Epithelial cell of proximal tubule (primary cell): ENCODE measurements at places on chromosomes 3 and 15.
A peak's percentile ranks its signal among the peaks of the same experiment; 100 is the strongest.

- no peak for DNase-seq
Measured at GRCh38 chr15:80563372-80563997, 131.6 kb upstream of the ABHD17C start.

DNA sequence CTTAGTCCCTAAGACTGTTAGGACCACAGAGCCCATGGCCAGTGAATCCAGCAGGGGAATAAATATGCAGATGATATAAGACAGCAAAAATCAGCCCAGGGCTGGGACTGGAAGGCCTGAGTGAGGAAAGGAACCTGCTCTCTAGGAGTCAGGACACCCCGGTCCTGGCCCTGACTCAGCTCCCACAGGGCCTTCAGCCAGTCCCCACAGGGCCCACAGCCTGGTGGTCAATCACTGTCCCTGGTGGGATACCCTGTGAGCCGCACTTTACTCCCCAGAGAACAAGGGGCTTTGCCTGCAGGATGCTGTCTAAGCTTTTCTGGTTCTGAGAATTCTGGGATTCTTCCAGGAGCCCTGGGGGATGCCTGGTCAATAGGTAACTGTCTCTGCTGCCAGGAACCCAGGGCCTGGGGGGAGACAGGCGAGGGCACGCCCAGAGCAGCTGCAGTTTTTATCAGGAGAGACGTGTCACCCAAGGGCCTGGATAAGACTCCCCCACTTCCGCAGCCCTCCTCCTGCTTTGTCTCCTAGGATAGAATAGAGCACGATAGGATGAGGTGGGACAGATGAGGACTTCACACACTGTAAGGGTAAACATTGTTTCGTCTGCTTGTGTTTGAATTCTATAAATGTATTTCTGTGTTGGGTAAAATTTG, 49.5 kb upstream of the MCF2L2 start:
- no peak for DNase-seq

GRCh38 chr15:66629817-66630576, 64.2 kb upstream of the LCTL start:
- DNase-seq = no peak

- peak; percentile 83 for DNase-seq
Measured at GRCh38 chr3:39146611-39147591, 6.5 kb downstream of the CSRNP1 start.

DNA sequence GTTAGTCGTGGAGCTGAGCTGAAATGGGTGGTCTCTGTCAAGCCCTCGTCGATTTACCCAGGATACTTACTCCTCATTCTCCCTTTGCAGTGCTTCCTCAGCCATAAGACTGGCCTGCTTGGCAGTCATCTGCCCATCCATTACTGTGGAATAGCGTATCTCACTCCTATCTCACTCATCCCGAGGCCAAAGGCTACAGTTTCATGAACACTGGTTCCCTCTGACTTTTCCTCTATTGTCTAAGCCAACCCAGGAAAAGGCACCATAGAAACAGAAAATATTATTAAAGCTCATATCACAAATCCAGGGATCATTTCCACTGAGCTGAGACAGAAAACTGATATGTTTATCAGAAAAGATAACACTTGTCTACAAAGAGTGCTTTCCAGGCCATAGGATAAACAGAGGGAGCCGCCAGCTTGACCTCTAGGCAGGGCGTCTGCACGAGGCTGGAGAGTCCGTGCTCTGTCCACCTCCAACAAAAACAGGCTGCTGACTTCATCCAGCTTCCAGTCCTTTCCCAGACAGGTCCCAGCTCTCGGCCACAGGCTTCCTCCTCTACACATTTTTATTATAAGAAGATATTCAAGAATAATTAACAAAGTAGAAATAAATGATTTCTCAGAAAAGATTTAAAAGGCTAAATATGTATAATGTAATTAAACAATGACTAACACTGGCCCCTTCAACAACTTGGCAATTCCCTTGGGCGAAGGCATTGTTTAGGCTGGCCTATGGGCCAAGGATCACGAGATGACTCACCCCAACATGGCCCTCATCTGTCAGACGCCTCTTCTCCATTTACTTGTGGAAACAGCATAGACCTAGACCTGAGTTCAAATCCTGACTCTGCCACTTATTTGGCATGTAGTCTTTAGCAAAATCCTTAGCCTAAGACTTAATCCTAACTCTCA, 27.4 kb upstream of the BOC start:
- no peak for DNase-seq

GRCh38 chr3:153350420-153350819, 188.4 kb downstream of the RAP2B start:
- no peak for DNase-seq

GRCh38 chr3:23824699-23825444, 19.1 kb downstream of the UBE2E1 start:
- DNase-seq = no peak

DNA sequence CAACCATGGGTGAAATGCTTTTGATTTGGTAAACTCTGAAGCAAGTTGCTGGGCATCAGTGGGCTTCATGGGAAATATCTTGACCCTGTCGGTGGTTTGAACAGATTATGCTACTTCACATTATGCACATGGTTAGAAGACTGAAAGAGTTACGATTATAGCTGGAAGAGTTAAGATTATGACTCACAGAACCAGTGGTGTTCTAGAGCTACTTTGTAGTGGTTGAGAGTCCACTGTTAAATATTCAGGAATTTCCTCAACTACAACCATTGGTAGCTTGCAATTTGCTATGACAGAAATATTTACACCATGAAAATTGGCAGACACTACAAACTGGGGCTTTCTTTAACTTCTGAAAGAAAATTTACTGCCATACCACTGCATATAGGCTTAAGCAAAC, 99.3 kb downstream of the GADL1 start:
- no peak for DNase-seq

DNA sequence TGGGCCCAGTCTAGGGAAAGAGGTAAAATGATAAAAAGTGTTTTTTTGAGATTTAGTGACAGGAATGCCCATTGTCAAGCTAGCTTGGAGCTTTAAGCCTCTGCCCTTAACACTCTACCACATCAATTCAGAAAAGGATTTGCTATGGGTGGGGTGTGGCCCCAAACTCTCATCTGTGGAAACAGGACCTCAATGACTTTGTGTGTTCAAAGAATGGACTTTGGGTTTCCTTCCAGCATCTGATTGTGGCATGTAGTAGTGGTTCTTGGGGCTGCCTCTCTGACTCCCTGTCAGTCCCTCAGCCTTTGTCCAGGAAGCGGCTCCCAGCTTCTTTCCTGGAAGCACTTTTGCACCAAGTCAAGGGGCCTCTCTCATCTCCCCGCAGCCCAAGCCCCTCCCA, 56.1 kb downstream of the CCNL1 start:
- DNase-seq = no peak

GRCh38 chr3:3628676-3629328, 170.4 kb upstream of the LRRN1 start:
- DNase-seq = no peak

DNA sequence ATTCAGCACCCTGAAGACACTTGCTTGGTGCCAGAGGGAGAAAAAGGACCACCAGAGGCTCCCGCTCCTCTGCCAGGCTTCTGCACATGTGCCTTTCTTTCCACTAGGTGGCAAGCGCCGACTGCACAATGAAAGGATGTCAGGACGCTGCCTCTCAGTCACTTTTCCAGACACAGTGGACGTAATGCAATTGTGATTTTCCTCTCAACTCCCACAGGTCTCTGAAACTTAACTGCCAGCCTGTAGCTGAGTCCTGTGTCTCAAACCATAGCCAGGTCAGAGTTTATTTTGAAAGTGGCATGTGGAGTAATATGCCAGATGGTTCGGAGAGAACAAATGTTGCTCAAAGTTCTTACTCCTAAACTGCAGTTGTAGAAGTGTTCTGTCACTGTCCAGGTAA, 162.9 kb downstream of the ITPR1 start:
- no peak for DNase-seq

DNA sequence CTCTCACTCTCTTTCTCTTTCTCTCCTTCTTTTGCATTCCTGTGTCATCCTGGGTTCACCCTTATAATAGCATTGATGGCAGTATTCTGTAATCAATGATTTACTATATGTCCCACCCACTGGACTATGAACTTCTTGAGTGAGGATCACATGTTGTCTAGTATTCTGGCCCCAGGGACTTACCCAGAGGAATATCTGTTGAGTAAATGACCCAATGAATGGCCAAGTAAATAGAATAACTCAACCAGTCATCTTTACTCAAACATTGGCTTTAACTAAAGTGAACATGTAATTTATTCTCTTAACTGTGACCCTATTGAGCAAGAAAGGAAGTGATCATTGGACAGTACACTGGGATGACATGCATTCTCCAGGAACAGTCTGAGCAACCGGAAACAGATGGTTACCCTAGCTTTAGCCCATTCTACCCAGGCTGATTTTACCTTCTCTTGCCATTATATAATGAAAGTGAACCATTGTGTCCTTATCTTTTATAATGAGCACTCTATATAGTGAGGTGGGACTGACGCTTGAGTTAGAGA, 94.5 kb upstream of the SOX14 start:
- DNase-seq = no peak

GRCh38 chr15:48066456-48066855, 54.3 kb upstream of the SLC24A5 start:
- no peak for DNase-seq

GRCh38 chr3:177401375-177401774, 204.1 kb upstream of the TBL1XR1 start:
- no peak for DNase-seq

DNA sequence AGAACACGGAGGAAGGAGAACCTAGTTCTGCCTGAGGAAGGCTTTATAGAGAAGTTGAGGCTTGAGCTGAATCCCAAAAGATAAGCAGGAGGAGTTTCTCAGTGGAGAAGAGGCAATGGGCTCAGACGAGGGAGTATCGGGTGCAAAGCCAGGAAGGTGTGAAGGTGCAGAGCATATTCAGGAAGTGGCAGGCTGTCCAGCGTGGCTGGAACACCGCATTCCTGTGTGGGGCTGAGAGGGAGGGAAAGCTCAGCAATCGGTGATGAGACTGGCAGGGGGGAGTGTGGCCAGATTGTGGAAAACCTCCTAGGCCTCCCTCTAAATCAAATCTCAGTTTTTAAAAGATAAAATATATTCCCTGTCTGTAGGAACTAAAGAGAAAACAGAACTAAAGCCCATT, 63.0 kb downstream of the ARHGAP31 start:
- DNase-seq = no peak

DNA sequence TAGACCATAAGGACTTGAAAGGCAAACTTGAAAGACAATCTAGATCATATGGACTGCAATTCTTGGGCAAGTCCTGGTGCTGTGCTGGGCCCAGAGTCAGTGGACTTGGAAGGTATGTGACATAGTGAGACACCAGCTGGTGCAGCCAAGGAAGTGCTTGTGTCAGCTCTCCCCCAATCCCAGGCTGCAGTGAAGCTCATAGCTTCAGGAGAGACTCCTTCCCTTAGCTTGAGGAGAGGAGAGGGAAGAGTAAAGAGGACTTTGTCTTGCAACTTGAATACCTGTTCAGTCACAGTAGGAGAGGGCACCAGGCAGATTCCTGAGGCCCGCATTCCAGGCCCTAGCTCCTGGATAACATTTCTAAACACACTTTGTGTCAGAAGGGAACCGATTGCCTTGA, 127.4 kb upstream of the ZPLD1 start:
- DNase-seq = no peak

DNA sequence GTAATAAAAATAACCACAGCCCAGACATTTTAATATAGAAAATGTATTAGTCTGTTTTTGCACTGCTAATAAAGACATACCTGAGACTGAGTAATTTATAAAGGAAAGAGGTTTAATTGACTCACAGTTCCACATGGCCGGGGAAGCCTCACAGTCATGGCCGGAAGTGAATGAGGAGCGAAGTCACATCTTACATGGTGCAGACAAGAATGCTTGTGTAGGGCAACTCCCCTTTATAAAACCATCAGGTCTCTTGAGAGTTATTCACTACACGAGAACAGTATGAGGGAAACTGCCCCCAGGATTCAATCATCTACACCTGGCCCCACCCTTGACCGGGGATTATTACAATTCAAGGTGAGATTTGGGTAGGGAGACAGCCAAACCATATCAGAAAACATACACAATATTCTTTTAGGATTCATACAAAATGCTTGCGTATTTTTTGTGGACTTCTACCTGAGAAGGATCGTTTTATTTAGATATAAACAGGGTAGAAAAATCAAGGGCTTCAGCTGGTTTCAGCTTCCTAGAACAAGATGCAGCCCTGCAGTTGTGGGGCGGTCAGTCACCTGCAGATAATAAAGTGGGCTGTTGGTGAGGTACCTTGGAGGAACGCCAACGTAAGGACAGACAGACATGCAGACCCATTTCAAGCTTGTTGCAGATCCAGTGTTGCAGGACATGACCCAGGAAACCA, 101.9 kb downstream of the TNIK start:
- DNase-seq = no peak

DNA sequence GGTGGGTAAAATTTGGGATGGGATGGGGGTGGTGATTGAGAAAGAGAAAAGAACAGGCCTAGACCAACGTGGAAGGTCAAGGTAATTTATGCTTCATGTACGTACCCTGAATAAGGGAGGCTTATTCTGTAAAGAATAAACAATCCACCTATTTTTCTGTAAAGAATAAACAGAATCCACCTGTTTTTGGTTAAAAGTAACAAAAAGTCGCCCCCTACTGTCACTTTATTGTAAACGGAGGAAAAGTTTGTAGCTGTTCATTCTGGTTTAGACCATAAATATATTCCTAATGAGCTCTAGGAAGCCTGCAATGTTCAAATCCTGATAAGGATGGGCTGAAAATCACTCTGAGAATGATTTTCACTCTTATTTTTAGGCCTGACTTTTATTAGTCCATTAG, 23.5 kb upstream of the SQOR start:
- DNase-seq = no peak

- no peak for DNase-seq
Measured at GRCh38 chr3:13007251-13007941, 65.8 kb downstream of the IQSEC1 start.

- DNase-seq = no peak
Measured at GRCh38 chr15:67296684-67297083, 42.1 kb downstream of the IQCH start.

DNA sequence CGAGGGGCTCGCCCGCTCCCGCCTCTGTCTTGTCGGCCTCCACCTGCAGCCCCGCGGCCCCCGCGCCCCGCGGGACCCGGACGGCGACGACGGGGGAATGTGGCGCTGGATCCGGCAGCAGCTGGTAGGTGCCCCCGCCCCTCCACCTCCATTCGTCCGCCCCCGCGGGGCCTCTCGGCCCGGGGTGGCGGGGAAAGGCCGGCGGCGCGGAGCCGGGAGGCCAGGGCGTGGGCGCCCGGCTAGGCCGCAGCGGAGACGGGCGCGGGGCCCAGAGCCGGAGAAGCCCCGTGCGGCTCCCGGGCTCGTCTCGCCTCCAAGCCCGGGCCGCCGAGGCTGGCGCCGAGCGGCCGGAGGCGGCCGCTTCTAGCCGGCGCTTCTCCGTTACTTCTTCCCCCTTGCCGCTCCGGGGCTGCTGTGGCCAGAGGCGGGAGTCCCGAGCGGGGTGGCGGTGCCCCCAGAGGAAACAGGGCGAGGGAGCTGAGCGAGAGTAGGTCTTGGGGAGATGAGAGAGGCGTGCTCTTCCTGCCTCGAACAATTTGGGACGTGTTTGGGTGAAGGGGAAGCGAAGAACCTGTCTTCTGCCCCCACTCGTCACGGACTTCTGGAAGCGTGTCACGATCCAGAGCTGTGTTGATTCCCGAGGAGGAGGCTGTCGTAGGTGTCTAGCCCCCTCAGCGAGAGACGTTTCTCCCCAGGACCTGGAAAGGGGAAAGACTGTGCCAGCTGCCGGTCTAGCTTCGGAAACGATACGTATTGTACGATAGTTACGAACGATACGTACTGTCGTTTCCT, 555 bp downstream of the ATP11B start:
- no peak for DNase-seq

- DNase-seq = no peak
Measured at GRCh38 chr3:47610583-47610982, 31.9 kb upstream of the CSPG5 start.

GRCh38 chr15:97567411-97567810, 393.1 kb upstream of the ARRDC4 start:
- no peak for DNase-seq
